Stimulated activated CD4-positive, alpha-beta T cell treated with anti-CD3 and anti-CD28 coated beads, Interleukin-15, amount 100 ng/mL, for 1 hour (primary cell): ENCODE measurements at places on chromosomes 6 and 20.

GRCh38 chr20:2858591-2858990 is 14.7 kb upstream of the PTPRA start:
- no peak for DNase-seq

- DNase-seq = no peak
These were observed 226.2 kb upstream of the MARCKS start for GRCh38 chr6:113630738-113631535.

DNA sequence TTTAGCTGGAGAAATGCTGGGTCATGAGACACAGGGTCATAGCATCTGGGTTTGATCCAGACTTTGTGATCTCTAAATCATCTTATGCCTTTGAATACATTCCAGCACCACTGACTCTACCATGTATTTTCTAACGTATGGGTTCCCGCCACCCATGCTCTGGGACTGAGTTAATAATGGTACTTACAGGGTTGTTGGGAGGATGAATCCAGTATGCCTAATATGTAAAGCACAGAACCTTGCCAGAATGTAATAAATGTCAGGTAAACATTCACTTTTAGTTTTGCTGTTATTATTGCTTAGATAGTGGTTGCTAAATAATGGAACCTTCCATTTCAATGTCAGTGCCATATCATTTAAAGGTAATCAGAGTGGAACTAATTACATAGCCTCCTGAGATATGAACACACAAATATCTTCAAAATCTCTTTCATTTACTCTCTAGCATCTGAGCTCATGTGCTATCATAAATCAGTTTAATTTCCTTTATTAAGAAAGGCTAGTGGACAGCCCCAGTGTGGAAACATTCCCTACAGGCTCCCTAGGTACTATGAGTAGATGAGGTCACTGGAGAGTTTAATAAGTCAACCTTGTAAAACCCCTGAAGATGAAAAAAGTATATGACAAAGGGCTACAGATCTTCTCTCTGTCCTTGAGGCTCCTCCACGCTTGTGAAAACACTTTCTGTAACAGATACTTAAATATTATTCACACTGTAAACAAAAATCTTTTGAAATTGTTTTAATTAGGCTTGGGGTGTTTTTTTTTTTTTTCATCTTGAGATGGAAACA is 226.6 kb downstream of the ALDH8A1 start:
- DNase-seq = no peak

DNA sequence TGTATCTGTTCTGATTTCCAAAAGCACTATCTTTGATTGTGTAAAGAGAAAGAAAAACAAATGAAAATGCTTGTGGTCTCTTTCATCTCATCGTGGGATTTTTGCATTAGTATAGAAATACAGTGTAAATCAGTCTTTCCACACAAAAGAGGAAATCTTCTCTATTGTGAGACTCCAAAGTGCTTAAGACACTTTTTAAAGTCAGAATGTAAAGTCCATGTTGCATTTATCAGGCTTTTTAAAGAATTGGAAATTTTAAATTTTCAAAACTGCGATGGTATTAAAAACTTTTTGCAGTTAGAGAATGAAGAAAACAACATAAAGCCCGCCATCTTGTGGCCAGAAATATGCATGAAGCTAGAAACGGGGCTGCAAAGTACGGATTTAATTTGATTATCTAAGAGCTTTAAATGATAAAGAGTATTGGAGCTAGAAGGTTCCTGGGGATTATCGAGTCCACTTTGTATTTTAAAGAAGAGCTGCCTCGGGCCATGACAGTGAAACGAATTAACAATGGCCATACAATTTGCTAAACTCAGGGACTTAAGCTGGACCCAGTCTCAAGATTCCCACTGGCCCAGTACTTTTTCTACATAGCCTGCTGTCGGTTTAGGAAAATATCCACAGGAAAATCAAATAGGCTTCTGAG is 339.6 kb downstream of the ARHGAP18 start:
- DNase-seq = no peak

- DNase-seq = no peak
These were observed 42.2 kb downstream of the NFATC2 start for GRCh38 chr20:51500311-51500710.

DNA sequence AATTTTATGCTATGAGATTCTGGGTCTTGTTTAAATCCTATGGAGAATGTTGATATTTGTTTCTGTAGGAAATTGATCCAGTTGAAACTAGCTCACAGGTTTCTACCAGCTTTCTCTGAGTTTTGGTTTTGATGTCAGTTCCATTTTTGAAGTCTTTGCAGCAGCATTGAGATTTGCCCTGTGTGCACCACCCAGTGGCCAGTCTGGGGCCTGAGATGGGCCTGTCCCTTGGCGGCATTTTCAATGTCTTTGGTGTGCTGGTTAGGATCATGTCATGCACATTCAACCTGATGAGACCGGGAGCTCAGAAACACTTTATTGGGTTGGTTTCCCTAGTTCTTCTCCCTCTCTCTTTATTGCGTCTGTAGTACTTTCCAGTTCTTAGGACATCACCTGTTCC is 395.2 kb upstream of the MAP3K7 start:
- no peak for DNase-seq

GRCh38 chr20:51378171-51378928 is 164.2 kb downstream of the NFATC2 start:
- DNase-seq = no peak

DNA sequence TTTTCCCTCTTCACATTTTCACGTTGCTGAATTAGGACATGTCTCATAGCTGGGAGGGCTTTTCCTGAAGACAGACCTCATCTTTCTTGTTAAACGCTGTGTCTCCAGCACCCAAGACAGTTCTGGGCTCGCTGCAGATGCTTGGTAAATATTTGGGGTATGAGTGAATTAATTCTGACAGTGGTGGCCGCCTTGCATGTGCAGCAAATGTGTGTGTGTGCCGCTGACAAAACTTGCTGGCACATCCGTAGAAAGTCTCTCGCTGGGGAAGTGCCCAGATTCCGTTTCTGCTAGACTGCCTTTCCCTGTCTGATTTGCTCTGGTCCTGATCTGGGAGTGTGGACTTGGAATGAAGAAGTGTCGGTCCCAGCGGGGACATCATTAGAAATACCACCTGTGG is 48.2 kb upstream of the ZNFX1 start:
- no peak for DNase-seq

GRCh38 chr20:8457978-8458377 is 325.9 kb downstream of the PLCB1 start:
- no peak for DNase-seq

GRCh38 chr6:139335447-139336210 is 38.8 kb downstream of the CITED2 start:
- DNase-seq = no peak

GRCh38 chr6:152309648-152310047 is 327.5 kb downstream of the SYNE1 start:
- DNase-seq = peak; percentile 48

DNA sequence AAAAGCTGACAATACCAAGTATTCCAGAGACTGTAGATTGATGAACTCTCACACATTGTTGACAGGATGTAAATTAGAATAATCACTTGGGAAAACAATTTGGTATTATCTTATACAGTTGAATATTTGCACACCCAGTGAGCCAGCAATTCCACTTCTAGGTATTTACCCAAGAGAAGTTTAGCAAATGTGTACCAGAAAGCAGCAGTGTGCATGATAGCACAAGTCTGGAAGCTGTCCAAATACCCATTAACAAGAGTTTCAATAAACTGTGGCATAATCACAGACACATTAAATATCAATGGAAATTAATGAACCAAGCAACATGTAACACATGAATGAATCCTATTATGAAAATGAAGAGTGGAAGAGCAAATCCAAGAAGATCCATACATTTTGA is 233.6 kb downstream of the TPBG start:
- DNase-seq = no peak

GRCh38 chr6:17574866-17575560 is 25.1 kb upstream of the FAM8A1 start:
- DNase-seq = no peak

DNA sequence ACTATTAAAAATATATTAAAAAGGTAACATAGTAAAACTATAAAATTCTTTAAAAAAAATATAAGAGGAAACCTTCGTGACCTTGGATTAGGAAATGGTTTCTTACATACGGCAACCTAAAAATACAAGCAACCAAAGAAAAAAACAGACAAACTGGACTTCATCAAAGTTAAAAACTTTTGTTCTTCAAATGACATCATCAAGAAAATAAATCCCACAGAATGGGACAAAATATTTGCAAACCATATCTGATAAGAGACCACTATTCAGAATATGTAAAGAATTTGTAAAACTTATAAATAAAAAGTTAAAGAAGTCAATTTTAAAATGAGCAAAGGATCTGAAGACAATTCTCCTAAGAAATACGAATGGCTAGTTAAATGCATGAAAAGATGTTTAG is 110.0 kb downstream of the ATG5 start:
- DNase-seq = no peak

GRCh38 chr6:25016014-25016720 is 80.4 kb upstream of the RIPOR2 start:
- no peak for DNase-seq

DNA sequence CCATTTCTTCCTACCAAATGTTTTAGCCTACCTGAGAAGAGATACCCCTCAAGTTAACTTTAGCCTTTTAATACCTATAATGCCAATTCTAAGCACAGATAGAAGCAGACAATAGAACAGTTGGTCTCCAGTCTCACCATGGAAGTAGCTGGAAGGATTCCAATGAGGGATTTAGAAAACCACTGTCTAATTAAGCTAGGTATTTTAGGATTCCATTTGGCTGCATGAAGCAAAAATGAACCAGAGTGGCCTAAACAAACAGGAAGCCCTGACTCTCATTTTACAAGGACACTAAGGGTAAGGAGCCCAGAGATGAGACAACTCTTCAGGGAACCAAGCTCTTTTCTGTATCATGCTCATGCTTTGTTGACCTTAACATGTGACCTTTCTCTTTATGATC is 199.2 kb downstream of the ALDH8A1 start:
- no peak for DNase-seq
